DMS 273 treated with DMSO at 0.1 percent for 48 hours (cell line): ENCODE measurements at places on chromosomes 4 and X.

- DNase-seq = no peak
Observed at GRCh38 chrX:131861088-131861787, 161.9 kb upstream of the STK26 start.

DNA sequence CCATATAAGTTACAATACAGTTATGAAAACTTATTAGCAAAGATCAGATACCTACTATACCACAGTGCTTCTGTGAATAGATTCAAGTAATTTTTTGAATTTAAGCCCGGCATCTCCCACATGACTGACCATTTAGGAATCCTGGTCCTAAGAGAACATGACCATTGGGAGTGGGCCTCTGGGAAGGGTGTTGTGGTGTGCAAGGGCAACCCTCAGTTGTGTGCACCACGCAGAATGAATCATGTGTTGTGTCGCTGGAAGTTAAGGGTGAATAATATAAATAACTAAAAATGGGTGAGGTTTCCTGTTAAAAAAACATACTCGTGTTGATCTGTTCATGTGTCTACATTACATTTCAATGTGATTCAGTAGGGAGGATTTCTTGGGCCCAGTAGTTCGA is 15.5 kb downstream of the CPE start:
- no peak for DNase-seq

DNA sequence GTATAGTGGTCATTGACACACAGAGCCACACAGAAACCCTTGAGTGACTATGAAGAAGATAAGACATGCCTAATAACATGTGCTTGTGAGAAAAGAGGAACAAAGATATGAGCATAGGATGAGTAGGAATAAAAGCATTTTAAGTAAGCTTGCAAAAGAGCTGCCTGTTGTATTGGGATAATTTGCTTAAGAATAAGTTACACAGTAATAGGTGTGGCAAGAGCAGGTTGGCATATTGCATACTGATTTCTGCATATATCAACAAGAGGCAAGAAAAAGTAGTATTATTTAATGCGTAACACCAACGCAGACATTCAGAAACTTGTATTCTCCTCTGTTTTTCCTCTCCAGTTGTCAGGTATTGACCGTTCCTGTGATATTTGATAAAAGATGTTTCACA is 111.5 kb upstream of the UGT8 start:
- DNase-seq = no peak

GRCh38 chr4:69816236-69816635 is 43.7 kb downstream of the SULT1E1 start:
- DNase-seq = no peak

- no peak for DNase-seq
Observed at GRCh38 chr4:54228056-54228527, 1.0 kb upstream of the PDGFRA start.

GRCh38 chr4:130044788-130045531 is 949.0 kb downstream of the C4orf33 start:
- DNase-seq = no peak

GRCh38 chr4:23884261-23884660 is 5.6 kb downstream of the PPARGC1A start:
- no peak for DNase-seq

DNA sequence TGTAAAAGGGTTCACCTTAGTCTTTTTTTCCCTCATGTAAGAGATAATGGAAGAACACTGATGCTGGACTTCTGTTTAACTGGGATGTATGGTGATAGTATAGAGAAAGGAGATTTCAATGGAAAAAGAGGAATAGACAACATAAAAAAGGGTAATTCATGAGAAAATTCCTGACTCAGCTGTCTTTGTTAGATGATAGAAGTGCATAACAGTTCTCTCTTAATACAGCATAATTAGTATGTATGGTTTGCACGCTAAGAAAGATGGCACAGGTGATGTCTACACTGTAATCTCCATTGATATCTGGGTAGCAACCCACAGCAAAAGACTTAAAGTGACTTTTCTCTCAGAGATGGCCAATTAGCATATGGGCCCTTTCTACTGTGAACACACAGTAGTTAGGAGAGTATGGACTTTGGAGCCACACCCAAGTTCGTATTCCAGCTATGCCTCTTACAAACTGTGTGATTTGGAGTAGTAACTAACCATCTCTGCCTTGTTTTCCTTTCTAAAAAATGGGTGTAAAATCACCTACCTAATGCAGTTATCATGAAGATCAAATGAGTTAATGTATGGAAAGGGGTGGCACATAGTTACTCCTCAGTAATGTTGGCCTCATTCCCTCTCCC is 149.3 kb downstream of the PDE5A start:
- no peak for DNase-seq

GRCh38 chrX:123223859-123224258 is 39.8 kb downstream of the GRIA3 start:
- DNase-seq = no peak

- no peak for DNase-seq
Observed at GRCh38 chrX:102833136-102833535, 103.9 kb upstream of the RAB40AL start.

DNA sequence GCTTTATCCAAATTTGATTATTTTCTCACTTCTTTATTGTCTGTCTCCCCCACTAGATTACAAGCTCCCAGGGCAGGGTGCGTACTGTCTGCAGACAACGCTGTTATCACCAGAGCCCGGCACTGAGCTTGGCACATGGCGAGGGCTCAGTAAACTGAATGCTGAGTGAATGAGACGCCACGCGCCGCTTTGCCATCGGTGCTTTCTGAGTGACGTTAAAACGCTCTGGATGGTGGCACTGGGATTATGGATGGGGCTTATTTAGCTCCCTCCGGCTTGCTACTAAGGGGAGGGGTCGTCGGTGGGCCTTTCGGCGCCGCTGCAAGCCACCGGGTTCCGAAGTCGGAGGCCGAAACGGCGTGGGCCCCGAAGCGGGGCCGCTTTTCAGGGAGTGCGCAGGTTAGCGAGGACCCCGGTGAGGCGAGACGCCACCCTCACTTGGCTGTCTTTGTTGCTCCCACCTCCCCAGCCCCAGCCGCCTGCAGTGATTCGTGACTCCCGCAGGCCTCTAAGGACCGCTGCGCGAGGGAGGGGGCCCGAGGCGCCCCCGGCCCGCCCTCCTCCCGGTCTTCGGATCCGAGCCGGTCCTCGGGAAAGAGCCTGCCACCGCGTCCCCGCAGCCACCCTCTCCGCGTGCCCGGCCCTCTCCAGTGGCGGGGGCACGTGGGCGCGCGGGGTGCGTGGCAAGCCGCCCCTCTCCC is 569 bp upstream of the FHL1 start:
- DNase-seq = no peak

- DNase-seq = no peak
Observed at GRCh38 chrX:24479924-24480323, 14.8 kb downstream of the PDK3 start.

- no peak for DNase-seq
Observed at GRCh38 chr4:77833126-77833724, 14.1 kb upstream of the CNOT6L start.
